ENCODE measurements at places on chromosomes 16 and 17. TPM values are rescaled to one million over a fixed set of nuclear protein-coding genes. Genes with fewer than 3 reads are reported as not detected.

NOMO2 gene
- 274 TPM for polyA plus RNA-seq

ASIC2 gene
- polyA plus RNA-seq: 0.04 TPM

CYB5D1 gene
- 7.9 TPM for polyA plus RNA-seq

TMEM92 gene
- 0.58 TPM for polyA plus RNA-seq

CMTM2 gene
- not detected for polyA plus RNA-seq

DNA sequence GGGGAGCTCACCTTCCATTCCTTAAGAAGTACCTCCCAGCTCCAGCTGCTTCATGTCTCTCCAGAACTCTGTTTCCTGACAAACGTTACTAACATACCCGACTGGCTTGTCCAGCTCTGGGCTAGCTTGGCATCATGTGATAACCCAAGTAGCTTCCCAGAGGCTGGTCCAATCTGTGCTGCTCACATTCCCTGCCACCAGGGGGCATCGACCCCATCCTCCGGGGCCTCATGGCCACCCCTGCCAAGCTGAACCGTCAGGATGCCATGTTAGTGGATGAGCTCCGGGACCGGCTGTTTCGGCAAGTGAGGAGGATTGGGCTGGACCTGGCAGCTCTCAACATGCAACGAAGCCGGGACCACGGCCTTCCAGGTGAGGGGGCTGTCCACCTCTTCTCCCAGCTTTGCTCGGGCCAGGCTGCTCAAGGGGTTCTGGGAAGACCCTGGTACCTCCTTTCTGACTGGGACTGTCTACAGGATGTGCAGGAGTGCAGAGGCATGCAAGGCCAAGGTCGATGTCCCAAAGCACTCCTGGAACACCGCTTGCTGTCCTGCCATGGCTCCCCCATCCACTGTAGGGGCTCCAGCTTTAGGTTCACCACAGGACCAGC is 7.6 kb downstream of the EPX start:
- no peak for DNase-seq

- no peak for DNase-seq
Measured at GRCh38 chr17:82202981-82203380, 9.7 kb downstream of the CCDC57 start.

DNA sequence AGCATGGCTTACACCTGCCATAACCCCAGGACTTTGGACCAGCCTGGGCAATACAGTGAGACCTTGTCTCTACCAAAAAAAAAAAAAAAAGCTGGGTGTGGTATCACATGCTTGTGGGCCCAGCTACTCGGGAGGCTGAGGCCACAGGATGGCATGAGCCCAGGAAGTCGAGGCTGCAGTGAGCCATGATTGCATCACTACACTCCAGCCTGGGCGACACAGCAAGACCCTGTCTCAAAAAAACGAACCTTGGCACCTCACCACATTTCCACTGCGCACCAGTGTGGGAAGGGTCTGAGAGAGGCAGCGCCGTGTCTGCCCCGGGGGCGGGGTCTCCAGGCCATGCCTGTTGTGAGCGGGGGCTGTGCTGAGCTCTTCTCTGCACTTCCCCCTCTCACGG is 6.3 kb downstream of the ACSF3 start:
- DNase-seq: no peak

DNA sequence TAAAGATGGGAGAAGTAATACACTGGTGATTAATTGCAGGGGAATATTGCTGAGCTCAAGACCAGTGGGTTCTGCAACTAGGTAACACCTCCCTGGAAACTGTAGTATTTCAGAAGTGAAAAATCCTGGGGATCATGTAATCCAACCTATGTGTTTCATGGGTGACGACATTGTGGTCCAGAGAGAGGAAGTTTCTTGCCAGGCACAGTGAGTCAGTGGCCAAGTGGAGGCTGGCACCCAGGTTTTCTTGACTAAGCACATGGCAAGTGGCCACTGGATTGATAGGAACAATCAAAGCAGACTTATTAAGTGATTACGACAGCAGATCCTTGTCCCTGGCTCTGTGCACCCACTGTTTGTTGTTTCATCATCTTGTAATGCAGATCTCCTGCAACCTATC is 14.6 kb upstream of the CIITA start:
- DNase-seq: no peak

- DNase-seq: no peak
Measured at GRCh38 chr17:59289981-59290301, 41.5 kb upstream of the YPEL2 start.

DNA sequence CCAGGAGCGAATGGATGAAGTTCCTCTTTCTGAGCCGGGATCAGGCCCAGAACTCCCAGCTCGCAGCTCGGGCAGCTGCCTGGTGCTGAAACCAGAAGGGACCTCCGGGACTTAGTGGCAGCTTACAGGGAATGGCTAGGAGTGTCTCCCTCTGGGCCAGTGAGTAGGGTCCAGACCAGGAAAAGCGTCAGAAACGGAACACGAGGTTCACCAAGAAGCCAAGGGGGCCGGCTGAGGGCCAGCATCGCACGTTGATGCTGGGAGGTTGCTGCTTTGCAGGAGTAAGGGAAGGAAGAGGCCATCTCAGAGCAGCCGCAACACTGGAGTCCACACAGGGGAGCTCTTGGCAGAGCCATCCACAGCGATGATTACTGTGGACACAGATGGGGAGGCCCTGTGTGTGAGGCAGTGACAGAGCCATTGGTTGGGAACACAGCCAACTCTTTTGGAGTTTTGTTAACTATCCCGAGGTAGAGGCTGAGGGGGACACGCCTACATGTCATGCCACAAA is 74.0 kb upstream of the CREBBP start:
- DNase-seq: no peak

- DNase-seq: no peak
Measured at GRCh38 chr17:77323413-77324171, 182.8 kb downstream of the SEC14L1 start.

DNA sequence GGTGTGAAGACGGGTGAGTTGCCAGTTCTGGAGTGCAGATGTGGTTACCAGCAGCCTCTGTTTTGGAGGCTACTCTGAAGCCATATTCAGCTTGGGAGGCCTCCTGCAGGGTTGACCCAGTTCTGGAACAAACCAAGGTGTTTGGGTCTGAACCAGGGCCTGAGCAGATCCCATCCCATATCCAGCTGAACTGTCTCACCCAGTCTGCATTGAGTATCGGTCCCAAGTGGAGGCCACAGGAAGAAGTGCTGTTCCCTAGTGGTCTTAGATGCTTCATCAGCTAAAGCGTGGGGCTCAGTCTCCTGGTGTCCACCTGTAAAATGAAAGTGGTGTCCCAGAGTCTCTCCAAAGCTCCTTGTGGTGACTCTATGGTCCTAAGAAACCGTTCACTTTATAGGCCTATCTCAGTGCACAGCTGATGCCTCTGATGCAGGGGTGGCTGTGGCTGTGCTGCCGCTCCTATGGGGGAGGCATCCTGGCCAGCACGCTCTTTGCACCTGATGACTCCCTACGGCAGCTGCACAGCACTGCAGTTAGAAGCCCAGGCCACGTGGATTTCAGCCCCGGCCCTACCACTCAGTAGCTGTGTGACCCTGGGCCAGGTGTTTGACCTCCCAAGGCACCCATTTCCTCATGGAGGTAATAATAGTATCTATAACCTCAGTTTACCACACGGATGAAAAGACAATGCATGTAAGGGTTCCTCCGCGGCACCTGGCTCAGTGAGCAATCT is 21.0 kb downstream of the CBX4 start:
- DNase-seq: no peak

DNA sequence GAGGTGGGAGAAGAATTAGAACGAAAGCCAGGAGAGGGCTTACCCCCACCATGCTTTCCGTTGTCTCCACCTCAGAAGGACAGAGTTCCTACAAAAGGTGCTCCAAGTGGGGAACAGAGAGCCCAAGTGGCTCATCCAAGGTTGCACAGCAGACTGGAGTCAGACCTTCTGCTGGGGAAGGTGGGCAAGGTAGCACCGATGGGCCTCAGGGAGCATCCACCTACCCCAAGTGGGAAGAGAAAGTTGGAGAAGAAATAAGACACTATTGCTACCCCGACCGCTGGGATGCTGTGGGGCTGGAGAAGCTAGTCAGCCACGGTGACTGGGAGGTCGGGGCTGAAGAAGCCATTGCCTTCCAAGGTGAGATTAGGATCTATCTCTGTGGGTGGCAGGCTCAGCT is 21.5 kb downstream of the UNC119 start:
- DNase-seq: no peak

GRCh38 chr17:79028496-79029326 is 4.7 kb downstream of the C1QTNF1 start:
- DNase-seq: no peak

- no peak for DNase-seq
Measured at GRCh38 chr17:16061631-16062030, 62.0 kb downstream of the TTC19 start.

GRCh38 chr16:89536371-89536770 is 24.1 kb upstream of the RPL13 start:
- DNase-seq: no peak

DNA sequence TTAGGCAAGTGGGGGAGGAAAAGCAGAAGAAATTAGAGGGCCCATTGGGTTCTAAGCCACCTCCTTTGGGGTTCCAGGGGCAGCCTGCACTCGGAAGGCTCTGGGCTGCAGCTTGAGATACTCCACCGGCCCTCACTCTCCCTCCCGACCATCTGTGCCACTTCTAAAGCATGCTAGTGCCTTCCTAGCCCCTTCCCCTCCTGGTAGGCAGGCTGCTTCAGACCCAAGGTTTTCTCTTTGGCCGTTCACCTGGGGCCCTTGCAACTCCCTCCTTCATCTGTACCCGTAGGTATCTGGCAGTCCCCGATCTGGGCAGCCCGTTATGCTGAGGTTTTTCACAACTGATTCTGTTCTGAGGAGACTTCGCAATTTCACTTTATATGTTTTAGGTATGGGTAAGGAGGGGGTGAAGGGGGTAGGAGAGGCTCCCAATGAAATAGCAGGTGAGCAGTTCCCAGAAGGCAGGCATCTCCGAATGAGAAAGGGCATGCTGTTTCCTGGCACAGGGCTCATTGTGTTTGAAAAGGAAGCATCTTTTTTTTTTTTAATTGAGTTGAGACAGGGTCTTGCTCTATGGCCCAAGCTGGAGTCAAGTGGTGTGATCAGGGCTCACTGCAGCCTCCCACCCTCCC is 98.7 kb downstream of the RAB11FIP4 start:
- no peak for DNase-seq

GRCh38 chr17:32882029-32882428 is 5.1 kb upstream of the MYO1D start:
- DNase-seq: no peak

GRCh38 chr16:24537474-24538337 is 1.7 kb upstream of the RBBP6 start:
- no peak for DNase-seq

- DNase-seq: no peak
Measured at GRCh38 chr17:11242411-11242810, 1.4 kb downstream of the SHISA6 start.

DNA sequence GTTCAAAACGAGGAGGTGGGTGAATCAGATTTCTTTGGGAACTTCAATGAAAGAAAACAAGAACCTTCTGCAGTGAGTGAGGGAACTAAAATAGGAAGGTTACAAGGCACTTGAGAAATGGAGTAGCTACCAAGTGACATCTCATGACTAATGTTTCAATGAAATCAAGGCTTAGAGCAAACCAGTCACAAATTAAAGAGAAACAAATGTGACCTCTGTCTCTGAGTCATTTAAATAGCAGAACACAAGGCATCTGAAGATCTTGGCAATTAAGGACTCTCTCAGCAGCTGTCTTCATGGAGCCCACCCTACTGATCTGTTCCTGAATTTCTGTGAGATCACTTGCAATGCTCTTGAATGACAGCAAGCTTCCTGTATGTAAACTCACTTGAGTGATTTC is 109.5 kb downstream of the CDH11 start:
- peak; percentile 68 for DNase-seq

DNA sequence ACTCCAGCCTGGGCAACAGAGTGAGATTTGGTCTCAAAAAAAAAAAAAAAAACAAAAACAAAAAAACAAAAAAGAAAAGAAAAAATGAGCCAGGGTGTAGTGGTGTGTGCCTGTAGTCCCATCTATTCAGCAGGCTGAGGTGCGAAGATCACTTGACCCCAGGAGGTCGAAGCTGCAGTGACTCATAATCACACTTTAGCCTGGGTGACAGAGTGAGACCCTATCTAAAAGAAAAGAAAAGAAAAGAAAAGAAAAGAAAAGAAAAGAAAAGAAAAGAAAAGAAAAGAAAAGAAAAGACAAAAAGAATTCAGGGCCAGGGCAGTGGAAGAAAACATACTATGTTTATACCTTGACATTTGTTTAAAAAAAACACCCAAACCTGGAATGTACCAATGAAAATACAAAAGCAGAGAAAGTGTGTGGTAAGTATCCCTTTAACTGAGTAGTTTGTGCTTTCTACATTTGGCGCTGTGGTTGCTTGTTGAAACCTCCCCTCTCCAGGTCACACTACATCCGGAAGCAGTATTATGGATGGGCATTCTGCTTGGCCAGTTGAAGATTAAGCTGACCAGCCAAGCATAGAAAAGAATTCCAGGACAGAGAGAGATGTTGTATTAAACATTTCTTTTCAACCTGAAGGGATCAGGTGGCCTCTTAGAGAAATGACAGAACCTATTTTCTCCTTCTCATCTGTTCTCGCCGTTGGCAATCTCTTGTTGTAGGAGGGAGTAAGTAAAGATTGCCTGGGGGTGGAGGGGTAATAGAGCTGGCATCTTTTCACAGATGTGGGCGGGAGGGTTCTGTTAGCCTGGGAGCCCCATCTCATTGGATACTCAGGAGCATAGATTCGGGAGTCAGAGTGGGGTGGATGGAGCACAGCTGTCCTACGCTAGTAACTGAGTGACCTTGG is 12.1 kb upstream of the PRKCB start:
- DNase-seq: no peak

DNA sequence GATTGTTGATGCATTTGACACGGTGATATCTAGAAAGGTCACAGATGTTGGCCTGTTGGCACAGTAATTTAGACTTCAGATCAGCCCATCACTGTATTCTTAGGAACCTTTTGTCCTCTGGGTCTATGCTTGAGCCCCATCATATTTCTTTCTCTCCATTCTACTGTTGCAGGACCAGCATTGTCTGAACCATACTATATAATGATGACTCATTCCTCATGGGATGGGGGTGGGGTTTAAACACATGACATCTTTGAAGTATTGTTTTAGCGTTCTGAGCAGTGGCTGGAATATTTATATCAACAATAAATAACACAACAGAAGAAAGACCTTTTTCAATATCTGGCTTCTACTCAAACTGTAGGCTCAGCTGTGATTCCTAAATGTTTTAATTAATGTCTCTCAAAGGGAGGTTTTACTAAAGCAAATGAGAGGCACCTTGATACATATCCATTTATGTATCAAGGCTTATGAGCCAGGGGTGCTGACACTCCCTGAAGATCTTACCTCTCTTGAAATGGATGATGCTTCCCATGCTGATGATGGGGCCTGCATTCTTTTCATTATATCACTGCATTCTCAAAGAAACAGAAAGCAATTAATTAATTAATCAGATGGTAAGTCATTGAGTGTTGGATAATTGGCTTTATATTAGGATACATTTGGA is 379.0 kb upstream of the GOT2 start:
- no peak for DNase-seq

Data from BJ (cell line).